ENCODE measurements at places on chromosomes 4 and X.

DNA sequence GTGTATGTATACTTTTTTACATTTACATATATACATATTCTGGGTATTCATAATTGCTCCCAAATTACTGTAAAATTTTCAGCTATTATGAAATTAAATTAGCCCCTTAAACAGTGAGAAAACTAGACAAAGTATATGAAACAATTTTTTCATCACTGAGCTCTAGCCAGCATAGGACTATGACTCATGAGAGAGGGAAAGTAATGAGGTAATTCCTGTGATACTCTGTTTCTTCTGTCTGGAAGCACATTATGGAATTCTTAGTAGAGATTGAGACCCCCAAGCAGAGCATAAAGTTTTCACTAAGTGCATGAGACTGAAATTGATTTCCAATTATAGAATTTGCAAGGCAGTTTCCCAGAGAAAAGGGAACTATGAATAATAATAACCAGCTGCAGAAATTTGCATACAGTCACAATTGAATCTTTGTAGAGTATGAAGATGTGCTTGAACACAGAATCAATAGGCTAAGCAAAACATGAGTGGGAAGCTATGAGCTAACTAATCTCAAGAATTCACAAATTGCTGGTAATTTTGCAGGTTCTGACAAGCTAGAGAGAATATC lies 779.3 kb downstream of the ARAP2 start:
- DNase-seq, result no peak

DNA sequence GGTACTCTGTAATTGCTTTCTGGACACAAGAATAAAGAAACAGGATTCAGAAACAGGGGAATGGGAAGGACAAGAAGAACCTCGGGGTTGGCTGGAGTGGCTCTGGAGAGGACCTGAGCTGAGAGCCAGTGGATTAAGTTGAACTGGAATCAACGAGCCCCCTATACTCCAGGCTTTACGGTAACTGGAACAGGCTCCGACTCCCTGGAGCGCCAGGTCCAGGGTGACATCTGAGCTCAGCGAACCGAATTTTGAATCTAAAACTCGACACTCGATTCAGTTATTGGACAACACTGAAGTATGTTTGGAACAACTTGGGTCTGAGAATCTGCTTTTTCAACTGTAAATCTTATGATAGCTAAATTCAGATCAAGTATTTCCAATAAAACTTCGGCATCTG lies 23.9 kb downstream of the HMX1 start:
- DNase-seq, result no peak

- DNase-seq, result peak; percentile 74
These were observed 4.2 kb upstream of the TMSB4X start for GRCh38 chrX:12970691-12971202.

DNA sequence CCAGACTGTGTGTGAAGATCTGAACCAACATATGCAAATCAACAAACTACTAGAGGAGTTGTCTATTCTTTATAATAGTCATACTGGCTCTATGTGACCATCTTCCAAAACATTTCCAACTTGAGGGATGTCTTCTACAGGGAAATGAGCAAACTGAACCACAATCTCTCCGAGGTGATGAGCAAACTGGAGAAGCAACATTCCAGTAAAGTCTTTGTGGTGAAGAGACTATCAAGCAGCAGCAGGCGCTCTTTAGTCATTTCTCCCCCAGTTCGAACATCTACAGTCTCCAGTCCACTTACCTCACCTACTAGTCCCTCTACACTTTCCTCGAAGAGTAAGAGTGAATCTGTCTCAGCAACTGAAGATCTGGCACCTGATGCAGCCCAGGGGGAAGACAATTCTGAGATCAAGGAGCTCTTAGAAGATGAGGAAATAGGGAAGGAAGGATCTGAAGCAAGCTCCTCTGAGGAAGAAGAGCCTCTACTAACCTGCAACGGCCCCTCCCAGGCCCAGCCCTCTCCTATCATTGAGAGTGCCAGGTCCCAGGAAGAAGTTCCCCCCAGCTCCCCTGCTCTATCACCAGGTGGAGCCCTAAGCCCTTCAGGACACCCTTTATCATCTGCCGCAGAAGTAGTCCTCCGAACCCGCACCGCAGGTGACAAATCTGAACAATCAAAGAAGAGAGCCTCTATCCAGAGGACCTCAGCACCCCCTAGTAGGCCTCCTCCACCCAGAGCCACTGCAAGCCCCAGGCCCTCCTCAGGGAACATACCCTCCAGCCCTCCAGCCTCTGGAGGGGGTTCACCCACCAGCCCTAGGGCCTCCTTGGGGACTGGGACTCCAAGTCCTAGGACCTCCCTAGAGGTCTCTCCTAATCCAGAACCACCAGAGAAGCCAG lies 98.1 kb downstream of the HNRNPD start:
- DNase-seq, result no peak

- no peak for DNase-seq
These were observed 13.1 kb downstream of the TAB3 start for GRCh38 chrX:30875957-30876356.

DNA sequence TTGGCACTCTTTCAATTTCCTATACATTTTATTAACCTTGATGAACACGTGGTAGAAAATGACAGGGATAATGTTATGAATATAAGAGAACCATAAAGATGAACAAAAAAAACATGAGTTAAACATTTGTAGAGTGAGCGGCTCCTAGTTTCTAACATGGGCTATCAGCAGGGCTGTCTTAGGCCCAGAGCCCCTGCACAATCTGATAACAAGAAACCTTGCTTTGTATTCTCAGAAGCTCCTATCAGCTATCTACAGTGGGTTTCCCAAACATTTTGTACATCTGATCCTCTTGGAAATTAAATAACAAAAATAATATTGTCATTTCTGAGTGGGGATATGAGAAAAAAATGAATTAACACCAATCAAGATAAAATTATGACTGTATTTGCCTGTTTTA lies 10.6 kb upstream of the RBPJ start:
- no peak for DNase-seq

Data from GF-D8 (cell line).